Mesenteric fat pad (tissue), 1 donor: ENCODE measurements at places on chromosomes 5 and 9. TPM values are rescaled to one million over a fixed set of nuclear protein-coding genes. Genes with fewer than 3 reads are reported as not detected.

- DNase-seq, result no peak
Observed at GRCh38 chr9:106305428-106306133, 557.4 kb upstream of the ZNF462 start.

- DNase-seq, result no peak
Observed at GRCh38 chr9:114803479-114804265, 2.2 kb downstream of the TNFSF15 start.

DNA sequence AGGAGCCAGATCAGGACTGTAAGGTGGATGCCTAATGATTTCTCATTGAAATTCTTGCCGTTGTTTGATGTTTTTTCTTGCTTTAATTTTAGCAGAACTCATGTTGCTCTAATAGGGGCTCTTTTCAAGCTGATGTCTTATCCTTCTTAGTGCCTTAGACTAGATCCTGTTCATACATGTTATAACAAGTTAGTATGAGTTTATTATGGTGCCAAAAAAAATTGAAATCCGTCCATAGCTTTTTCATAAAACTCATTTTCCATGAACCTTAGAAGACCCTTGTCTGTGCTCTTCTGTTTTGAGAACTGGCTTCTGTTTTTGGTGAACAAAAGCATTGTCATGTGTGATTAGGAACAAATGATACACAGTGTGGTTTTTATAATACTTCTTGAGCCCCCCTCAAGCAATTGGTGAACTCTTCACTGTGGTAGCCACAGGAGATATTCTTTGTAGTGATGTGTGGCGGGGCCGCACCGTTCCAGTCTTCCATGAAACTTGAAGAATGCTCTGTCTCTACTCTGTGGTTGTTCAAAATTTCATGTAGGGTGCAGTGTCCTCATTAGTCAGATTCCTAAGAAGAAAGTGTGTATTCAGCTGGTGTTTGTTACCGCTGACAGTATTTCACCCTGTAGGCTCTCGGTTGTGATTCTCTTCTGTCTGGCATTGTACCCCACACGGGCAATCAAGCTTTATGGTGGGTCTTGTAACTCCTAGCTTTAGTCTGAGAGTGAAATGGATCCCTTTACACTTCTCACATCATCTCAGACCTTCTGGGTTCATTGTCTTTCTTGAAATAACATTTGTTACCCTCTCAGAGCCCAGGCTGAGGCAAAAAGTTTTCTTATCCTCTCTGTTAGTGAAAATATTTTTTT lies 10.7 kb downstream of the OTULIN start:
- no peak for DNase-seq

GRCh38 chr5:173795601-173796000 lies 92.5 kb upstream of the CPEB4 start:
- DNase-seq, result peak; percentile 39

DNA sequence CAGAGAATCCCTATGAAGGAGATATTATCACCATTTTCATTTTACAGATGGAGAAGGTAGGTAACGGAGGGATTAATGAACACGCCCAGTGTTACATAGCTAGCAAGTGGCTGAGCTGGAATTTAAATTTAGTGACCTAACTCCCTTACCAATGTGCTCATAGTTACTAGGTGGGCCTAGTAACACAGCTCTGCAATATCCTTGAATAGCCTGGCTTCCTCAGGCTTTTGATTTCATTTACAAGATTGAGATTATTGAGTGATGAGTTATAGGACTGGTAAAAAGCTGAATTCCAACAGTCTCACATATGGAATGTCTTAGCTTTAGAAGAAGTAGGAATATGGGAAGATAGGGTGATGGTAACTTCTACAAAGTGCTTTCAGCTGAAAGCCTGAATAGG lies 336.3 kb upstream of the KIF2A start:
- no peak for DNase-seq

DNA sequence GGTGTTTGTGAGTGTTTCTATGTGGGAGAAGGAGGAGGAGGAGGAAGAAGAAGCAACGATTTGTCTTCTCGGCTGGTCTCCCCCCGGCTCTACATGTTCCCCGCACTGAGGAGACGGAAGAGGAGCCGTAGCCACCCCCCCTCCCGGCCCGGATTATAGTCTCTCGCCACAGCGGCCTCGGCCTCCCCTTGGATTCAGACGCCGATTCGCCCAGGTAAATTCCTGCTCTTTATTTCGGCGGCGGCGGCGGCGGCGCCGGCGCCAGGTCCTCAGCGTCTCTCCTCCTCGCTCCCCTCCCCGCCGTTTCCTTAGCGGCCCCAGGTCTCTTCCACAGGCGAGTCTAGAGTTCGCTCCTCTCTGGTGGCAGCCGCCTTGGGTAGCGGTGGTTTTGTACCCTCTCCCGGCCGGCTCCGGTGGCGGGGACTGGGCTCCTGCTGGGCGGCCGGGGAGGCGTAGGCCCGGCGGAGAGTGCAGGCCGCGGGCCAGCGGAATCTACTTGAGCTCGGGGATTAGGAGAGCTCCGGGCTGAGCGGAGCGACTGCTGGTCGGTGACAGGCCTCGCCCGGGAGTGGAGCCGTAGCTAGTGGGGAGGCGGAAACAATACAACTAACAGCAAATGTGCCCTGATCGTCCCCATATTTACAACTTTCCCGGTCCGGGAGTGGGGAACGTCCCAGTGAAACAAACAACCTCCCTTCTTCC lies 547 bp downstream of the NIPBL start:
- DNase-seq, result peak; percentile 90

DNA sequence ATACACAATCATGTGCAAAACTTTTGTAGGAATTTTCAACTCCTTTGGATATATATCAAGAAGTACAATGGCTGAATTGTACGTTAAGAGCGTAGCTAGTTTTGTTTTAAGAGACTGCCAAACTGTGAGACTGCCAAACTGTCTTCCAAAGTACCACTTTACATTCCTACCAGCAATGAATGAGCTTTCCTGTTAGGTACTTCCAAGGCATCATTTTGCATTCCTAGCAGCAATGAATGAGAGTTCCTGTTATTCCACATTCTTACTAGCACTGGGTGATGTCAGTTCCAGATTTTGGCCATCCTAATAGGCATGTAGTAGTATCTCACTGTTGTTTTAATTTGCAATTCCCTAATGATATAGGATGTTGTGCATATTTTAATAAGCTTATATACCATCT lies 219.3 kb downstream of the KCNN2 start:
- no peak for DNase-seq

DNA sequence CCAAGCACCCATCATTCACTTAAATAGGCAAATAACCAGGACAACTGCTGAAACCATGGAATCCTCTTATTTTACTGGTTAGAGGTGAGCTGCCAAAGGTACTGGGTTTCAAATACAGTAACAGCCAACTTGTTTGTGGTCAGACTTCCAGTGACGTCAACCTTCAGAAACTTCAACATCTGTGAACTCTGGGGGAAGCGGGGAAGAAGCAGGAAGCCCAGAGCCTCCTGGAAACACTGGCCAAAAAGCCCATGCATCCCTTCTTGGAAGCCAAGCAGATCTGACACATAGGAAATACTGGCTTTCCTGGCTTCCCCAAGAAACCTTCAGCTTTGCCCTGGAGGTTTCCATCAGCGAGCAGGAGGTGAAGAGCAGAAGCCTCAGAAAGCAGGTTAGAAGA lies 4.9 kb upstream of the FRRS1L start:
- DNase-seq, result no peak

GRCh38 chr9:27548055-27548741 lies 18.6 kb upstream of the MOB3B start:
- DNase-seq, result no peak

DNA sequence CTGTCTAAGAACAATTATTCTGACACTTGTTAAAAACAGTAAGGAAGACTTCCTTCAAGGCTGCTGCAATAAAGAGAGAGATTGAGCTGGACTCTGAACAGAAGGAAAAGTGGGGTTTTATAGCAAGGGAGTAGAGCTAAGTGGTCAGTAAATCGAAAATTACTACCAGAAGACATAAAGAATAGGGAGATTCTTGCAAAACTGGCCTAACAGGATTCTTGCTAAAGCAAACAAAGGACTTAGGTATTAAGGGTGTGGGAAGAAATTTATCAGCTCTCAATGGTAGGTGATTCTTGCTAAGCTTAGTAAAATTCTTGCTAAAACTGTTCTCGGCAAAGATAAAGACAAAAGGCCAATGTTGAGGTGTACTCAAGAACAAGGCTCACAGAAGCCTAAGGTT lies 300.5 kb downstream of the SLCO4C1 start:
- no peak for DNase-seq

DNA sequence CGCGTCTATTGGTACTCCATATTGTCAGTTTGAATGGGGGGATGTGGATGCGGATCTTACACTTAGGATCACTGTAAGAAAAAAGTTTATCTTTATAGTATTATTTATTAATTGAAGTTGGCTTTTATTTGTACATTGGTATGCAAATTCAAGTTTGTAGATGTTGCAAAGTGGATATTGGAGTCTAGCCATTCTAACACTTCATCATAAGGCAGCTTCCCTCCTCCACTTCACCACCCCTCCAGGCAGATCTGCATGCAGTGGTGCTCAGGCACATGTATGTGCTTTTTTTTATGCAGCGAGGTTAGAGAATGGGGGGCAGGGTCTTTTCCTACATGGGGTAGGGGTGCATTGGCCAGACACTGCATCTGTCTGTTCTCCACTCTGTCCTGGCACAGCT lies 84.3 kb downstream of the IQGAP2 start:
- no peak for DNase-seq

GRCh38 chr9:13397661-13398060 lies 118.2 kb upstream of the MPDZ start:
- no peak for DNase-seq

GRCh38 chr5:64685866-64686265 lies 4.4 kb upstream of the SHISAL2B start:
- DNase-seq, result no peak

DNA sequence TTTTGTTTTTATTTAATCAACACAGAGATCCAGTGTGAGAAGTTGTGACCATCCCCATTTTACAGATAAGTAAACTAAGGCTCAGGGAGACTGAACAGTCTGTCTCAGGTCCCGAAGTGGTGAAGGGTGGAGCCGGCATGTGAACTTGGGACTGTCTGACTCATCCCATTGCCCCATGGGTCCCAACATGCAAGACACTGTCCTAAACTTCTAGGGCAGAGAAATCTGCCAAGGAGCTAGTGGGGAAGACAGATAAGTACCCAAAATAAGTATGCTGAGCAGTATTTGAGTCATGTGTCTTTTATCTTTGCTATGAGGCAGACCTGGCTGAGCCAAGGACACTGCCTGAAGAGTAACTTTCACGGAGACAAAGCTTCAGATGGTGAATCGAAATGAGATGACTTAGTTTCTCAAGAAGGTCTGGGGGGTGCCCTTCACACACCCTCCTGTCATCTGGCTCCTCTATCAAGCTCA lies 64.3 kb upstream of the SLC25A51 start:
- no peak for DNase-seq

DNA sequence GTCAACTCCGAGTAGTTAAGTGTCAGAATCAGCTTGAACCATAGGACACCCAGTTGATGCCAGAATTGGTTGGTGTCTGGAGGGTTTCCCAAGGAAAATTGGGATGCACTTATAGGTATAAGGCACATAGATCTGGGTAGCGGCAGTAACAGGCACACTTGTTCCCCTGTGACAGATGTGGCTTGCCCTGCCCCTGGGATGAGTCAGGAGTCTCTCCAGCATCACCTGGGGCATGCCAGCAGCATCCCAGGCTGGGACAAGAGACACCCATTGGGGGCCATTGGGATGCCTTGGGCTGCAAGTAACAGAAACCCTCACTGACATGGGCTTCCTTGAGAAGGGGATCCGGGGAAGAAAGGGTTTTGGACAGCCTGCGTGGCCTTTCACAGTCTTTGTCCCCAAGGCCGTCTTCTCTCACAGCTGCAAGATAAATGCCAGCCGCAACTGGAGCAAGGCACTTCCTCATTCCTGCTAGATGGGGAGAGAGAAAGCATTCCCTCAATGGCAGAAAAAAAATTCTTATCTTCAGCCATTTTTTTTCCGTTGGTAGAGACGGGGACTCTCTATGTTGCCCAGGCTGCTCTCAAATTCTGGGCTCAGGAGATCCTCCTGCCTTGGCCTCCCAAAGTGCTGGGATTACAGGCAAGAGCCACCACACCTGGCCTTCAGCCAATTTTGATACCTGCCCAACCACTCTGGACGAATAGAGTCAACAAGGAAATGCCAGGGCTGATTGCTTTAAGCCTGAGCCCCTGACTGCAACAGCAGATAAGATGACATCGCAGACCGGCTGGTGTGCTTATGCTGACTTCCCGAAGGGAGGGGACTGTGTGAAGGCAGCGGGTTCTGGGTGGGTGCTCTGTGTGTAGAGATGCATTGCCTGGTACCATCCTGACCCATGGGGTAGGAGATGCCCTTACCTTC lies 13.3 kb upstream of the RNF130 start:
- DNase-seq, result peak; percentile 74

The ADRB2 gene
- 25.3 TPM for total RNA-seq

The MLANA gene
- not detected for total RNA-seq

The PCDHB9 gene
- 1.0 TPM for total RNA-seq

The ADAMTSL2 gene
- 2.5 TPM for total RNA-seq

The FOXD4L4 gene
- not detected for total RNA-seq

The SLC23A1 gene
- not detected for total RNA-seq

The GABRP gene
- 0.19 TPM for total RNA-seq

The TMEM252 gene
- total RNA-seq, result not detected

The CDC20B gene
- not detected for total RNA-seq

The F12 gene
- not detected for total RNA-seq

The PCDHGB2 gene
- total RNA-seq, result 3.1 TPM

The SLC36A2 gene
- total RNA-seq, result not detected

The PCDHGB3 gene
- 2.7 TPM for total RNA-seq
